CD4-positive, alpha-beta T cell treated with Interferon alpha-2 for 1 hour (primary cell): ENCODE measurements at places on chromosomes 1 and 21.

GRCh38 chr1:163038928-163039706 is 30.0 kb upstream of the RGS4 start:
- no peak for DNase-seq

GRCh38 chr21:16969636-16970035 is 543.2 kb upstream of the CXADR start:
- DNase-seq = no peak

DNA sequence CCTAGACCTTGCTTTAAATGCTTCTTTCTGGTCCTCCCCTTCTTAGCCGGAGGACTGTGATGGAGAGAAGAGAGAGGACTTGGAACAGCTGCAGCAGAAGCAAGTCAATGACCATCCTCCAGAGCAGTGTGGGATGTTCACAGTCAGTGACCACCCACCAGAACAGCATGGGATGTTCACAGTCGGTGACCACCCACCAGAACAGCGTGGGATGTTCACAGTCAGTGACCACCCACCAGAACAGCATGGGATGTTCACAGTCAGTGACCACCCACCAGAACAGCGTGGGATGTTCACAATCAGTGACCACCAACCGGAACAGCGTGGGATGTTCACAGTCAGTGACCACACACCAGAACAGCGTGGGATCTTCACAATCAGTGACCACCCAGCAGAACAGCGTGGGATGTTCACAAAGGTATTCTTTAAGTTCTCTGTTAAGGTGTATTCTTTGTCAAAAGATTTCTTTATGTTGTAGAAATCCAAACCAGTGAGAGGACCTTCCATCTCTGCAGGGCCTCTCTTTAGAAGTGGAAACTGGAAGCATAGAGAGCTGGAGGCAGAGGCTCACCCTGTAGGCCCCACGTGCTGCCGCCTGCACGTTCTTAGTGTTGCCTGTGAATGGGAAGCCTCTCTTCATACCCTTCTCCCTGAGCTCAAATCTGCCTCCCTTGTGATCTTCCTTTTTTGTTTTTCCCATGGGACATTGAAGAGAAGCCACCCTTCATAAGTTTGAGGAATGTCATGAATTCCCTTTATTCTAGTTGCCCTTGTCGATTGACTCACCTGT is 10.6 kb downstream of the PCNT start:
- DNase-seq = no peak

DNA sequence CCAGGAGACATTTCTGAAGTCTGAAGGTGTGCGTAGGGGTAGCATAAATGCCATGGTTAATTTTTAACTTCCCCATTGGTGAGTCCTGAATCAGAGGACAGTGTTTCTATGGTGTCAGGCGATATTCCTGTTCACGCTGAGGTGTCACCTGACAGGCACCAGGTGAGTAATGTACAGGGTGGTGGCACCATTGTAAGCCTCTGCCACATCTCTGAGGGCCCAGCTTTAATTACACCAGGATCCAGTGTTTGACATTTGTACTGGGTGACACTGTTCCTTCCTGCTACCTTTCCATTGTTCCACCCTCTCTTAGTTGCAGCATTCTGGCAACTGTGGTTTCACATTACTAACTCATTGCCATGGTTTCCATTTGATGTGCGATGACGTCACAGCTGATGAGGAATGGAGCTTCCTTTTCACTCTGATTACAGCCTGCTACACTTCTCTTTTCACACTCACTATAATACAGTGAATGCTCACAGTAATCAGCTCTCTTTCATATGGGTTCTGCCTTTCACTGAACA is 40.6 kb upstream of the MARK1 start:
- DNase-seq = no peak

- no peak for DNase-seq
Observed at GRCh38 chr21:31772674-31773555, 41.0 kb upstream of the SCAF4 start.

DNA sequence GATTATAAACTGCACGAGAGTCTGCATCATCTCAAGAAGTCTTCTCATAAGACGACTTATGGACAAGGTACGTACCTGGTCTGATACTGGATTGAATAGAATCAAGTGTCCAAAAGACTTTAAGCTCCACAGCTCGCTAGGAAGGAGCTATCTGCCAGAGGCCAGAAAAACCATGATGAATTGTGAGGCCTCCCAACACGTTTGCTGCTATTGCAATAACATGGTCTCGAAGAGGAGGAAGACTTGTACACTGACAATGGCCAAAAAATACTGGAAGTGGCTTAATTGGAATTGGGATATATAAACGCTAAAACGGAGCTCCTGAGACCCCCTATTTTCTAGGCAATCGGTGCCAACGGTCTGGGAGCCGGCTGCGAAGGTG is 534 bp downstream of the DNAJC28 start:
- no peak for DNase-seq

GRCh38 chr1:5978452-5978851 is 13.8 kb downstream of the NPHP4 start:
- DNase-seq = no peak

DNA sequence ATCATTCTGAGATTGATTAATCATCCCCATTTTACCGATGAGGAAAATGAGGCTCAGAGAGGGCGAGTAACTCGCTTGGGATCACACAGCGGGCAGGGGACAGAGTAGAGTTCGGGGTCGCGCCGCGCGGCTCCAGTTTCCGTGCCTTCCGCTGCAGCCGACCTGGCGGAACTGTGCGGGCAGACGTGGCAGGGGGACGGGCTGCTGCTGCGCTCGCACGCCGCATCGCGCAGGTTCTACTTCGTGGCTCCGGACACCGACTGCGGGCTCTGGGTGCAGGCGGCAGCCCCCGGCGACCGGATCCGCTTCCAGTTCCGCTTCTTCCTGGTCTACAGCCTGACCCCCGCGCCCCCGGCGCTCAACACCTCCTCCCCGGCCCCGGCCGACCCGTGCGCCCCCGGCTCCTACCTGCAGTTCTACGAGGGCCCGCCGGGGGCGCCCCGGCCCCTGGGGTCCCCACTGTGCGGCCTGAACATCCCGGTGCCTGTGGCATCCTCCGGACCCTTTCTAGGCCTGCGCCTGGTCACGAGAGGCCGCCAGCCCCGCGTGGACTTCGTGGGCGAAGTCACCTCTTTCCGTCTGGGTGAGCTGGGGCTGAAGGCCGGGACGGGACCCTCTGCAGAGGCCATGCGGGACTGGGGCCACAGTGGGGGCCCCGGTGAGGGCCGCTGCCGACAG is 2.3 kb downstream of the LDLRAD2 start:
- peak; percentile 19 for DNase-seq

DNA sequence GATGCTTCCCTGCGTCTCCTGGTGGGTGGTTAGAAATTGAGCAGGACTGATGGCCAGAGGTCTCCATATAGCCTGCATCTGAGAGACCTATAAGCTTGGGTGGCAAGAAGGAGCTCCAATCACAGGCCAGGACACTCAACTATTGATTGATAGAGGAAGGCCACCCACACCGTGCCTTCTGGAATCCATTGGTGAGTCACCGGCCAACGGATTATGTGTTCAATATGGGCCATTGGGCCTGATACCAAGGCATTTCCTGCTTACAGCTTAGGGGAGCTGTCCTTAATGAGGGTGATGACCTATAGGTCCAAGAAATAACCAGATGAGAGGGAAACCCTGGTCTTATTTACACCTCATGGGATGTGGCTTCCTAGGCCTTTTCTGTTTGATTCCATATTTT is 115.1 kb downstream of the PLPP3 start:
- no peak for DNase-seq

DNA sequence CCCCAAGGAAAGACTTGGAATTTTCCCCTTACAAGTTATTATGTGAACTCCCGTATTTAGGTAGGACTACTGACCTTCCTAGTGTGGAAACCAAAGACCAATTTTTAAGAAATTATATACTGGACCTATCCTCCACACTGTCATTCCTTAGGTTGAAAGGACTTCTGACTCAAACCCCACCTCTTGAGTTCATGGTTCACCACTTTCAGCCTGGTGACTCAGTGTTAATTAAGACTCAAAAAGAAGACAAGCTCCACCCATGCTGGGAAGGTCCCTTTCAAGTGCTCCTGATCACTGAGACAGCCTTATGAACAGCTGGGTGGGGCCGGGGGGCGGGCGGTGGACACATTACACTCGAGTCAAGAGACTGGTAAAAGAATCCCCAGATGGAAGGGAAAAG is 113.2 kb downstream of the LRRC53 start:
- no peak for DNase-seq

- no peak for DNase-seq
Observed at GRCh38 chr21:39633770-39634181, 21.0 kb downstream of the B3GALT5 start.

- no peak for DNase-seq
Observed at GRCh38 chr1:39283858-39284257, 79.4 kb downstream of the MACF1 start.

DNA sequence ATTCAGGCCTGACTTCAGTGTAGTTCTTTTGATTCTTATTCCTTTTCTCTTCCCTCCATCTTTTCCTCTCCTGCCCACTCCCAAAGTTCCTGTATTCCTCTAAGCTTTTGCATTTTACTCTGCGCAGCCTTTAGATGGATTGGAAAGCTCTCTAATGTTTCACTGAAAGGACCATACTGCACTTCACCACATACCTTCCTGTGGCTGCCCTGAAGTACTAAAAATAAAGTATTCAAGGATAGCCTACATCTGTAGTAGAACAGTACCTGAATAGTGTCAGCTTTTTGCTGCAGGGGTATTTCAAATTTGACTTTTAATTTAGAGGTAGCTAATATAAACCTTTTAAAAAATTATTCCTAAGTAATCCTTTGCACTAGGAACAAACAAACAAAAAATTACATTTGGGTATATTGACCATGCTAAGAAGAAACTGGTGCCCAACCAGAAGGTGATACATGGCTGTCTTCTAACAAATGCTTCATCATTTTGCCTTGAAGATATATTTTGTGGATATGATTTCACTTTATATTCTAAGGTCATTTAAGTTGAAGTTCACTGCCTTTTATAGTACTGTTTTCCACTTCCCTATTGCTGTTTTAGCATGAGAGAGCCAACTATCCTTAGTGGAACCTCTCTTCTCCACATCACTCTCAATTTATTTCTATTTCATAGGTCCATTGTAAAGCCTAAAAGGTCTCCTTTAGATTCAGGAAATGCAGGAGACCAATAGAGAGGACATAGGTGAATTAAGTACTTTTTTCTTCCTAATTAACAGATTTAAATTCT is 22.8 kb downstream of the FAM20B start:
- no peak for DNase-seq

- no peak for DNase-seq
Observed at GRCh38 chr1:184747089-184747955, 7.3 kb downstream of the EDEM3 start.

GRCh38 chr1:180169640-180170195 is 15.0 kb downstream of the QSOX1 start:
- no peak for DNase-seq

GRCh38 chr1:156346636-156347035 is 8.3 kb downstream of the TSACC start:
- DNase-seq = no peak

- DNase-seq = no peak
Observed at GRCh38 chr1:168735974-168736373, 7.0 kb upstream of the DPT start.

DNA sequence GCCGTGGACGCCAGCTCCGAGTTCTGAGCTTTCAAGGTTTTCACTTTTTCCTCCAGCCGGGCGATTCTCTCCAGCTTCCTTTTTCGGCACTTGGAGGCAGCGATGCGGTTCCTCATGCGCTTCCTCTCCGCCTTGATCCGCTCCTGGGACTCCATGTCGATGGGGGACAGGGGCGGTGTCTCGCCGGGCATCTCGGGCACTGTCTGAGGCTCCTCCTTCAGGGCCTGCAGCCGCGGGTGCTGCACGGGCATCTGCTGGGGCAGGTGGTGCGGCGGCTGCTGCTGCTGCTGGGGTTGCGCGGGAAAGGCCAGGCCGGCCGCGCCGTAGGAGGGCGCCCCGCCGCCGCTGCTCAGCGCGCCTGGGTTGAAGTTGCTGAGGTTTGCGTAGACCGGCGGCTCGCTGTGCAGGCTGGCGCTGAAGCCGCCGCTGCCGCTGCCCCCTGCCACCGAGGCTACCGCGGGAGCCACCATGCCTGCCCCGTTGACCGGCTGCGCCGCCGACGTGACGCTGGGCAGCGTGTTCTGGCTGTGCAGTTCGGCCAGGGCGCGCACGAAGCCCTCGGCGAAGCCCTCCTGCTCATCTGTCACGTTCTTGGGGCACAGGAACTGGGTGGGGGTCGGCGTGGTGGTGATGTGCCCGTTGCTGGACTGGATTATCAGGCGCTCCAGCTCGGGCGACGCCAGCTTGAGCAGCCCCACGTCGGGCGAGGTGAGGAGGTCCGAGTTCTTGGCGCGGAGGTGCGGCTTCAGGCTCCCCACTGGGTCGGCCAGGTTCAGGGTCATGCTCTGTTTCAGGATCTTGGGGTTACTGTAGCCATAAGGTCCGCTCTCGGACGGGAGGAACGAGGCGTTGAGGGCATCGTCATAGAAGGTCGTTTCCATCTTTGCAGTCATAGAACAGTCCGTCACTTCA is 1.4 kb downstream of the JUN start:
- DNase-seq = peak; percentile 51

- no peak for DNase-seq
Observed at GRCh38 chr1:178465011-178465410, 31.8 kb downstream of the CLEC20A start.

- DNase-seq = no peak
Observed at GRCh38 chr21:34737115-34737514, 68.3 kb downstream of the CLIC6 start.

DNA sequence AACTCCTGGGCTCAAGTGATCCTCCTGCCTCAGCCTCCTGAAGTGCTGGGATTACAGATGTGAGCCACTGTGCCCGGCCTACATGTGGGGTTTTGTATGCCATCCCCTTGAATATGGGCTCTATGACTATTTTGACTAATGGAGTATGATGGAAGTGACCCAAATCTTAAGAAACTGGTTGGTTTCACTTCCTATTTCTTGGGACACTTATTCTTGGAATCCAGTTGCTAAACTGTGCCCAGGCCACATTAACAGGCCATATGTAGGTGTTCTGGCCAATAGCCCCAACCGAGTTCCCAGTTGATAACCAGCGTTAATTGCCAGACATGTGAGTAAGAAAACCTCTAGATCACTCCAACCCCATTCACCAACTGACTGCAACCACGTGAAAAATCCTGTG is 36.3 kb upstream of the CLIC4 start:
- peak; percentile 48 for DNase-seq

GRCh38 chr1:67169496-67169895 is 3.2 kb downstream of the IL23R start:
- no peak for DNase-seq

DNA sequence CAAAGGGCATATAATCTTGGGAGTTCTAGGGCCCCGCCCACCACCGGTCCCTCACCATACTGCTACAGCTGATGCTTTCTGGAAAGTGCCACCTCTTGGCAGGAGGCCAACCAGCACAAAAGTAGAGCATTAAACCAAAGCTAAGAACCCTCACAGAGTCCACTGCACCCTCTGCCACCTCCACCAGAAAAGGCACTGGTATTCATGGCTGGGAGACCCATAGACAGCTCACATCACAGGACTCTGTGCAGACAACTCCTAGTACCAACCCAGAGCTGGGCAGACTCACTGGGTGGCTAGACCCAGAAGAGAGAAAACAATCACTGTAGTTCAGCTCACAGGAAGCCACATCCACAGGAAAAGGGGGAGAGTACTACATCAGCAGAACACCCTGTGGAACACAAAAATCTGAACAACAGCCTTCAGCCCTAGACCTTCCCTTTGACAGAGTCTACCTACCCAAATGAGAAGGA is 10.8 kb downstream of the THEM4 start:
- peak; percentile 43 for DNase-seq
